NCI-H460 (cell line): ENCODE measurements at places on chromosomes 7 and 10.

GRCh38 chr7:28104811-28105210, 75.8 kb downstream of the JAZF1 start:
- DNase-seq, result no peak

DNA sequence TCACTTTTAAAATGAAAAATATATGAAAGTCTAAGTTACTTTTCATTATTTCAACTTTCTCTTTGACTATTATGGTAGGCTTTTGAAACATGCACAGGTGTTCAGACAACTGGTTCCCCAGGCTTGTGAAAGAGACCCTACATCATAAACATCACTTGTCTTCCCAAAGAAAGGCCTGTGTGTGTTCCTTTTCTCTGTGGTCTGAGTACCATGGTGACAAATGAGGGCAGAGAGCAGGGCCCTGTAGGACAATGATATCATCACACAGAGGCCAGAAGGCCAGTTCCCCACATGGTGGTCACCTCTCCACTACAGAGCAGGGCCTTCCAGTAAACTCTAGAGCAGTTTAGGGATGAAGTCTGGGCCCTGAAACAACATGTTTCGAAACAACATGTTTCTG, 288.8 kb downstream of the USP6NL start:
- DNase-seq, result no peak

- DNase-seq, result peak; percentile 8
Measured at GRCh38 chr10:14184841-14185315, 145.8 kb downstream of the FRMD4A start.

DNA sequence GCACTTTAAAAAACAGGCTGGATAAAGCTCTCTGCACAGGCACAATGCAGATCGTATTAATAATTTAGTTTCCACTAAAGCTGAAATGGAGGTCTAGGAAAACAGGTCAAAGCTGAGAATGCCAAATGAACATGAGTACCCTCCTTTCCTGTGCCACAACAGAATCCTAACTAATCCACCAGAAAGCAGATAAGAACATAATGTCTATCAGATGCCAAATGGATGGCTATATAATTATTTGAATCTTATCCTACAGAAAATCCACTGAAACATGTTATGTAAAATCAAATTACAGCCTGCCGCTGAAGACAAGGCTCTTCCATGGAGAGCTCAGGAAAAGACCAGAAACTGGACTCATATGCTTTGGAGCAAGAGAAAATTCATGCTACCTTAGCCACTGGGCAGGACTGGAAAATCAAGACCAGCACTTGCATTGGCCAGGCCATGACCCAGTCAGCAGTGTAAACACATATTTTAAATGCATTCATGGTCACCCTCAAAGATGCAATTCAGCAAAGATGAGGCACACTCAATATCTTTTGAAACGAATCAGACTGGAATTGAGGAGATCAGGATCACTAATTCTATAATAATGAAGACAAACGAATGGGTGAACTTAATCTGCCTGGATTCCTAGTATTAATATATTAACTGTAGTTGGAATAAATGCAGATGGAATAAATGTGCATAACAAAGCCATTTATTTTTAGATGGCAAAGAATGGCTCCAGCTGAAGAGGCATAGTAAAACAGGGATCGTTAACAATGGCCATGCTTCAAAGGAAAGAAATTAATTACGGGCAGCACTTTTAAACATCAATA, 13.2 kb downstream of the ANK3 start:
- DNase-seq, result no peak

GRCh38 chr7:94432817-94433216, 38.1 kb downstream of the COL1A2 start:
- DNase-seq, result no peak

DNA sequence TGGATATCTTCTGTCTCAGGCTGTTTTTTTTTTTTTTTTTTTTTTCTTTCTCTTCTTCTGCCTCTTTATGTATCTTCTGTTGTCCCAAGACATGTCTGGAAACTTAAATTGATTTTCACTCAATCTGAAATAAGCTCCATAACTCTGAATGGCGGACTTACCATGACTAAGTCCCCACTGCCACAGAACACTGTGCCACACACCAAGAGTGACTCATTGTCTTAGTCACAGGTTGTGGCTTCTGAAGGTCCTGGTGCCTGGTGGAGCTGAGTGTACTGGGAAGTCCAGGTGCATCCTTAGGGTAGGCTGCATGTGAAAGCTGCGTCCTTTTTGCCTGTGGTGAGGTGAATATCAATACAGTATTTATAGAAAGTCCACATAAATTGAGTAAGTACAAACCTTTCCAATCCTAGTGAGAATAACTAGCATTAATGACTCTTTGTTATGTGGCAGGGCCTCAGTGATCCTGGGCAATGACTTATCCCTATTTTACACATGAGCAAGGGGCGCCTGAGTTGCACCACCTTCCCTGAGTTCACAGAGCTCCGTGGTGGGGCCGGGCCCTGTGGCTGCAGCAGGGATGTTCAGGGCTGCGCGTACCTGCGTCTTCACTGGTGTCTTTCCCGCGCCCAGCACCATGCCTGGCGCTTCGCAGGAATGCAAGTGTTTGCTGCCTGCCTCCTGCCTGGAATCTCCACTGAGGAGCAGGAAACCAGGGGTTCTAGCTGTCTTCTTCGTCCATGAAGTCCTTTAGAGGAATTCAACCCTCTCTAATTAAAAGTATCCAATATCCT, 4.3 kb downstream of the PFKP start:
- peak; percentile 18 for DNase-seq

- peak; percentile 33 for DNase-seq
Measured at GRCh38 chr10:48604991-48605508, at the start of gene ARHGAP22. Gene ARHGAP22, minus strand, starts transcription at chr10:48605073. Its CDS starts 277 bp downstream, at chr10:48604796.

GRCh38 chr10:75772153-75772887, 340.9 kb downstream of the LRMDA start:
- DNase-seq, result no peak

GRCh38 chr7:159144758-159145489, at the start of gene VIPR2:
Gene VIPR2, minus strand, starts transcription at chr7:159144867. Its CDS starts 96 bp downstream, at chr7:159144771.
- no peak for DNase-seq

GRCh38 chr10:5402798-5403197, 1.8 kb downstream of the TUBAL3 start:
- no peak for DNase-seq

DNA sequence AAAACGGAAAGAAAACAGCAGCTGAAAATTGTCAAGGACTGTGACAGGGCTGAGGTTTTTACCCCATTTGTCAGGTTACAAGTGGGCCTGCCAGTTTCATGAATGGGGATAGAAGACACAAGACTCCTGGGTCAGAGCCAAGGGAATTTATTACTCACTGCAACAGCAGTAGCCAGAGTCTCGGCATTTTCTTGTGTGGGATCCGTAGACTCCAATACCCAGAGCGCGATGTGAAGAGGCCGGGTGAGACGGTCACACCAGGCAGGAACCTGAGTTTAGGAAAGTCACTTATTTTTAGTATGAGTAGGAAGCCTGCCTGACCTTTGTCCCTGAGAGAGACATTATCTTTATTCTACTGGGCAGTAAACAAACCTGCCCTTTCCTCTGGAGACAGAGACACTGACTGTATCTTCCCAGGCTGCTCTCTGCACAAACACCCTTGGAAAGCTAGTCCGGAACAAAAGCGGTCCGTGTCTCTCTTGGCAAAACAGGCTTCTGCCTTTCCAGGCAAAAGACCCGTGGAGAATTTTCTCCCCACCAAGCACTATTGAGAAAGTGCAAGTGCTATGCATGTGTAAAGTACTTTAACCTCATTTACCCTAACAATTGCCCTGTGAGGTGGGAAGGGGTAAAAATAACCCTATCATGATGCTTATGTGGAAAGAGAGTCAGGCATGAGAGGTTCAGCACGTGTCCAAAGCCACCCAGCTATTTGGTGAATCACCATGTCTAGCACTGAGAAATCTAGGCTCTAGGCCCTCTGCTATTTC, 58.4 kb downstream of the JCAD start:
- DNase-seq, result no peak

GRCh38 chr10:60973086-60973485, 29.1 kb upstream of the RHOBTB1 start:
- DNase-seq, result no peak

- DNase-seq, result no peak
Measured at GRCh38 chr7:75969704-75970498, 24.5 kb downstream of the TMEM120A start.

DNA sequence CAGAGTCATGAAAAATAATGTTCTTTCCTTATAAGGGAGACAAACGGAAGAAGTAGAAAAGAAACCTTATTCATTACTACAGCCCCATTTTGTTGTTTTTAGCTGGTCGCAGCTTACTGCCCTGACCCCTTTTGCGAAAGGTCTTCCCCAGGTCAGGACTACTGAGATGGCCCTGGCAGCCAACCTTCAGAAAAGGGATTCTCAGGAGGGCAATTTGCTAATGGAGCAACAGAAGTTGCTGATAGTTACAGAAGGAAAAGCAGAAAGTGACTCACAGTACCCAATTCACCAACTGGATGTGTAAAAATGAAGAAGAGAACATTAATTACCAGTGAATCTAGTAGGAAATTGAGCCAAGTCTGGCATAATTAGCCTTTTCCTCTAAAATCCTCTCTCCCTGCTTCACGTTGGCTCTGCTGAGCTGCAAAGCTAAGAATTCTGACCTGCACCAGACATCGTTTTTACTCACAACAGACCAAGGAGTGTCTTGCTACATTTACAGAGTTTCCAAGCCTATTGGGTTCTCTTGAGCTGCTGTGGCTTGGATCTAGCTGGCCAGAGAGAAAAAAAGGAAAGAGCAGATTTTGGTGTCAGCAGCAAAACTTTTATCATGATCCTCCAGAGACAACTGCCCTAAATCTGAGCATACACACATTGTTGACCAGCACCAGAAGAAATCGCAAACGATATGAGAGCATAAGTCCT, 499.9 kb upstream of the FZD8 start:
- no peak for DNase-seq

DNA sequence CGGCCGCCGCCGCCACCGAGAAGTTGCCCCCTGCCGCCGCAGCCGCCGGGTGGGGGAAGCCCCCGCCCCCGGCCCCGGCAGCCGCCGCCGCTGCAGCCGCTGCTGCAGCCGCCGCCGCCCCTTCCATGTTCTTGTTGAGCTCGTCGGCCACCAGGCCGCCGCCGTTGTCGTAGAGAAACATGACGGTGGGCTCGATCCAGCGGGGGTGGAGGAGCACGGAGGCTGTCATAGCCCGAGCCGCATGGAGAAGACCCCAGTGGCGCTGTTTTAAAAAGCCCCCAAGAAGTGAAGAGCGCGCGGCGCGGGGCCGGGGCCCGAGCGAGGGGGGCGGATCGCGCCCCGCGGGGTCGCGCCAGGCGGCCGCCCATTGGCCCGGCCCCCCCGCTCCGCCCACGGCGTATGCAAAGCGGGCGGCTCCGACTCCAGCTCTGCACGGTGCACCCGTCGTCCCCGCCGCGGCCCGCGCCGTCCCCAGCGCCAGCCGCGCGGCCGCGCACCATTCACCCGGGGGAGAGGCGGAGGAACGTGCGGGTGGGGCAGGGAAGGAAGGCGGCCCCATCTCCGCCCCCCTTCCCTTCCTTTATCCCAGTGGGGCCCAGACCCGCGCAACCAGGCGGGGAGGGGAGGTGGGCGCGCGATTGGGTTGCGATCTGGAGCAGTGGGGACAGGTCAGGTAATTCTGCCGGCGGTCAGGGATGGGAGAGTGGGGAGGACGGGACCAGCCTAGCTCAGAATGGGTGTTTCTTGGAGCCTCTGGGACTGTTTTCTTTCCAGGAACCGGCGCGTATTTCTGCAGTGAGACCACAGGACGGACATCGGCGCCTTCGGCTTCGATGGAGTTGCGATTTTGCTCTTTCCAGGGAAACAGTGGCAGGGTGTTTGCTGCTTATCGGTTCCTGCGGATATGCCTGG, at the start of gene HOXA13:
HOXA13 (minus strand) TSS at position 243 of the 912 bp plus-strand sequence; CDS start at position 229, 14 bp downstream.
- peak; percentile 55 for DNase-seq

DNA sequence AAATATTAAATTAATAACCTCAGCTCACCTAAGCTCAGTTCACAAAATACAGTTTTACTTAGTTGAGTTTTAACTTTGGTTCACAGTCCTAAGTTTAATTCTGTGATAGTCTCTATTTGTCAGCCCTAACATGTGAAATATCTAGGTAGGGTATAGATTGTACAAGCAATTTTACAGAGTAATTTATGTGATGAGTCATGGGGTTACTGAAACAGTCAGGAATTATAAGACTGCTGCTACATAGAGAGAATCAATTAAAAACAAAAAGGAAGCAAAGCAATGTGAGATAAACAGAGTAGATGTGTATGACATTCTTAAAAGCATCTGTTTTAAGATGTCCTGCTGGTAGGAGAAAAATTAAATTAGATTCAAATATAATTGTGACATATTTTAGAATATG, 1018.2 kb upstream of the KCND2 start:
- peak; percentile 3 for DNase-seq

DNA sequence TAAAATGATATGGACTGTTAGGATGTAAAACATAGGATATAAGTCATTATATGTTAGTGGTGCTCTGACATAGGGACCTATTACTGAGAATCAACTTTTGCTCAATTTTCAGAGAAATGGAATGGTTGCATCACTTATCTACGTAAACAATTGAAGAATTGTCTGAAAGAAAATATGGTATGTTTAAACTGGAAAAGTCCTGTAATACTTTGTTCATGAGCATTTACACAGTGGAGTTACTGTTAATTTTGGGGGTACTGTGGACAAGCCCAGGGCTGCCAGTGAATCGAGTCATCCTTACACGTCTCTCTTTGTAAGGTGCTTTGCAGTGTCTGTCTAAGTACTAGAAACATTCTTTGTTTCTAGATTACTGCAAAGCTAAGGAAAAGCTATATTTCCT, 152.0 kb downstream of the ZNF22 start:
- DNase-seq, result no peak

GRCh38 chr10:80477813-80478212, 23.7 kb downstream of the TSPAN14 start:
- no peak for DNase-seq

DNA sequence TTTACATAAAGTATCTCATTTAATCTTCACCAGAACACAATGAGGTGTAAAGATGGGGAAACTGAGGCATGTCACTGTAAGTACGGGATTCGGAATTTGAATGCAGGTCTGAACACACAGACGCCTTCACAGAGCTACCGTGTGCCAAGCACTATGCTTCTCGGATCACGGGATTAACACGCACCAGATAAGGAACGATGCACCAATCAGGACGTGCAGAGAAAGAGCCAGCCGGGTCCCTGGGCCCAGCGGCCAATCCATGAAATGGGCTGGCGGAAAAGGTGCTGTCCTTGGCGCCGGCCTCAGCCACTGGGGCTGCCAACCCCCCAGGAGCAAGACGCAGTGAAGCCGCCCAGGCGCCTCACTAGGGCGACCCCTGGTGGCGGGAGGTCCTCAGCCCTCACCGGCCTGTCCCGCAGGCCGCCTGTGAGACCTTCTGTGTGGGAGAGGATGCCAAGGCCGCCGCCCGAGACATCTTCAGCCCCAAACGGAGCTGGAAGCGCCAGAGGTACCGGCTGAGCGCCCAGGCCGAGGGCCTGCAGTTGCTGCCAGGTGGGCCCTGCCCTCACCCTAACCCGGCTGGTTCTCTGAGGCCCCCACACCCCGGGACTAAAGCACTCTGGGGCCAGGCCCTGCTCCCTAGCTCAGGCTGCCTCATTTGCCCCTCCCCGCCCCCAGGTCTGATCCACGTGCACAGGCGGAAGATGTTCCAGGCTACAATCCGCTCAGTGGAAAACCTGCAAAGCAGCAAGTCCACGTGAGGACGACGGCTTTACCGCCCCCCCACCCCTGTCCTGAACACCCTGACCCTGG, 15.6 kb downstream of the ATG9B start:
- peak; percentile 23 for DNase-seq
